Spinal cord (tissue), 10 donors: ENCODE measurements at places on chromosomes 4 and X.
A peak's percentile ranks its signal among the peaks of the same experiment; 100 is the strongest.

- no peak for DNase-seq
These were observed 58.4 kb upstream of the STS start for GRCh38 chrX:7088968-7089615.

- DNase-seq = no peak
These were observed 11.2 kb downstream of the CD40LG start for GRCh38 chrX:136659174-136659573.

DNA sequence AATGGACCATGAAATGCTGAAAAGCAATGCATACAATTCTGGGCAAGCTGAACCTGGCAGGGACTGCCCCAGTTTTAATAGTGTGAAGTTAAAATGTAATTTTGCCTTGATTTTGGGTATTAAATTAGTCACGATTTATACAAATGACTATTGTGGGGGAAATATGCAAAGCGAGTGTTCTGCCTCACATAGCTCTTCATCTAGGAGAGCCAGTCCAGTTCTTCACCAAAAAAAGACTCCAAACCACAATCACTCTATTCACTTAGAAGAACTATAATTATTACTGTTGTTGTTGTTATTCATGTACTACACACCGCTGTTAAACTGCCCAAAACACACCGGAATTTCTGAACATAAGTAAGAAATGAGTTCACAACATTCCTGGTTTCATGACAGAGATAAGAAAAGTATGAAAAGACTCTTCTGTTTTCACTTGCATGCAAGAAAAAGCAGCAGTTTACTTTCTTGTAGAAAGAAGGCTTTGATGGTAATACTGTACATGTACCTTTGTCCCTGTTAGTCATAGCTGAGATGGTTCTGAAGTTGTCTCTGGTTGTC is 101.9 kb downstream of the QRFPR start:
- DNase-seq = no peak

DNA sequence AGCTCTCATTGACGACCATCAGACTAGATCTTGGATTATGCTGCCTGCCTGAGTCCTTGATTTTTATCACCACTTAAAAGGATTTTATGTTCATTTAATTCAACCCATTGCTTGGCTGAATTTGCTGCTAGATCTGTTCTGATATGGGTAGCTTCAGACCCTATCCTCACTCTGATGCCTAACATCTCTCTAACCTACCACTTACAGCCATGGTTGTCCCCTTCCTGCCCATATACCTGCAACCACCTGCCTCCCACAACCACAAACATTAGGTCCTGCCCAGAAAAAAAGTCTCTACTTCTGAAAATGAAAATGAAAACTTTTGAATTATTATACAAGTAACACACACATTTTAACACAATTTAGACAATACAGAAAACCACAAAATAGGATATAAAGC is 310.8 kb downstream of the HNRNPD start:
- no peak for DNase-seq

DNA sequence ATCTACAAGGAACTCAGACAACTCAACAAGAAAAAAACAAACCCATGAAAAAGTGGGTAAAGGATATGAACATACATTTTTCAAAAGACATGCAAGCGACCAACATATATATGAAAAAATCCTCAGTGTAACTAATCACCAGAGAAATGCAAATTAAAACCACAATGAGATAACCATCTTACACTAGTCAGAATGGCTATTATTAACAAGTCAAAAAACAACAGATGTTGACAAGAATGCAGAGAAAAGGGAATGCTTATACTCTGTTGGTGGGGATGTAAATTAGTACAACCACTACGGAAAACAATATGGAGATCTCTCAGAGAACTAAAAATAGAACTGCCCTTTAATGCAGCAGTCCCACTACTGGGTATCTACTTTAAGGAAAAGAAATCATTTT is 12.1 kb downstream of the NIPAL1 start:
- DNase-seq = no peak

- DNase-seq = no peak
These were observed 256.5 kb upstream of the NRK start for GRCh38 chrX:105565856-105566255.

DNA sequence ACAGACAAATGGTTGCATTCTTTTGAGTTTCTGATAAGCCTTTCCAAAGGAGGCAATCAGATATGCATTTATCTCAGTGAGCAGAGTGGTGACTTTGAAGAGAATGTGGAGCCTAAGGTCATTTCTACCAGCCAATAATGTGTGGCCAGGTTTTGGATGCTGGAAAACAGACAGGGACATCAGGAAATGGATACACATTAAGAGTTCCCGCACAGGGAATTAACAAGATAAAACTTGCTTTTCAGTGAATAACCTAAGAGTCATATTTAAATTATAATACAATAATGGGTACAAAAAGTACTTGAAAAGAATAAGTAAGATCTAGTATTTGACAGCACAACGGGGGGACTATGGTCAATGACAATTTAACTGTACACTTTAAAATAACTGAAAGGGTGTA is 492.3 kb upstream of the FAM241A start:
- no peak for DNase-seq

DNA sequence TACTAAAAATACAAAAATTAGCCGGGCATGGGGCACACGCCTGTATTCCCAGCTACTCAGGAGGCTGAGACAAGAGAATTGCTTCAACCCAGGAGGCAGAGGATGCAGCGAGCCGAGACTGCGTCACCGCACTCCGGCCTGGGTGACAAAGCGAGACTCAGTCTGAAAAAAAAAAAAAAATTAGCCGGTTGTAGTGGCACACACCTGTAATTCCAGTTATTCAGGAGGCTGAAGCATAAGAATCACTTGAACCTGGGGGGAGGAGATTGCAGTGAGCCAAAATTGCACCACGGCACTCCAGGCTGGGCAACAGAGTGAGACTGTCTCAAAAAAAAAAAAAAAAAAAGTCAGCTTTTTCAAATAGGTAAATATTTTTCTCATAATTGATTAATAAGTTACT is 71.9 kb downstream of the WDFY3 start:
- DNase-seq = no peak

DNA sequence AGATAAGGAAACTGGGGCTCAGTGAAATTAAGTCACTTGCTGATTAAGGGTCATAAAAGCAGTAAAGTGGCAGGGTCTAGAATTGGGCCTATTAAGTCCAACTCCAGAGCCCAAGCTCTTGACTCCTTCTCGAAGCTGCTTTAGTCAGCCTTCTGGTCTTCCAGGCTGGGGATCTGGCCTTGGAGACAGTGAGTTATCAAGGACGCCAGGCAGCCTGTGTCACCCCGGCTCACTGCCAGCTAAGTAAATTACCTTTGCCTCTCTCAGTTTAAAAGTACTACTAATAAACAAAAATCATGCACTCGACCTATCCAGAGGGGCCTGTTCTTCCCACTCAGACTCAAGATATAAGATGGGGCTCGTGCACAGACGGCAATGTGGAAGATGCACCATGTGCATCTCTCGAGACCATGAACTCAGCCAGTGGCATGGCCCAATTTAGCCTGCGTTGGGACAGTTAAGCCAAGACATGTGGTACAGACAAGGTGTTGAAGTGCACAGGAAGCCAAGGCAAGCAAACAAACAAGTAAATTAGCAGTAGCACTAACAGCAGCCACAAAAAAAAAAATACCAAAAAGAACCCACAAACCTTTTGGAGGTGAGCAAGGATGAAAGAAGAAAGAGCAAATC is 62.0 kb upstream of the MAP3K15 start:
- DNase-seq = no peak

DNA sequence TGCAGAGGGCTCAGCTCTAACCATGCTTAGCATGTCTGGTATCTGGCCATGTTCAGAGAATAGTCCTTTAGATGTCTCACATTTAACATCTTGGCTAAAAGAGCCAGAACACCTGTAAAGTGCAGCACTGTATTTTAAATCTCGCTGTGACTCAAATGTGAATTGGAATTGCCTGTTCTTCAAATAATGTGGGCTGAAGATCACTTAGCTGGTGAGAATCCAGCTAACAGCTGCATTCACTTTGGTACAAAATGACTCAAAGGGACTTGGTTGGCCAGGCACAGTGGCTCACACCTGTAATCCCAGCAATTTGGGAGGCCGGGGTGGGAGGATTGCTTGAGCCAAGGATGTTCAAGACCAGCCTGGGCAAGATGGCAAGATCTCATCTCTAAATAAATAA is 63.5 kb upstream of the PLAC8 start:
- DNase-seq = no peak

DNA sequence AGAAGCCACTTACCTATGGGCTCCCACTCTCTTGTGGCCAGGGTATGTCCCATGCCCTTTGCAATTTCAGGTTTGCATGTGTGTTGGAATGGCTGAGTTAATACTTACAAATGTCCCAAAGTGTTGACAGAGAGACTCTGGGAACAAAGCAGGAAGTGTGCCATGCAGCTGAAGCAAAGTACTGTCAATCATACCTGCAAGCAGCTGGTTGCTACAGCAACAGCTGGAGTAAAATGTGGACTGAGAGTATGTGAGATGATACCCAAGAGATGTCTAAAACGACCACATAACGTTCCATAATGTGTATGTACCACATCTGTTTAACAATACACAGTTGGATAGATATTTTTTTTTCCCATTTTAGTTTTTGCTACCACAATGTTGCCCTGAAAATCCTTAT is 82.8 kb upstream of the CAMK2D start:
- no peak for DNase-seq

- DNase-seq = peak; percentile 5
These were observed 37.0 kb upstream of the ZBTB33 start for GRCh38 chrX:120213438-120214265.

- DNase-seq = no peak
These were observed 153.7 kb downstream of the CBR4 start for GRCh38 chr4:168856312-168856711.

GRCh38 chr4:69991016-69991415 is 4.8 kb upstream of the STATH start:
- DNase-seq = no peak

DNA sequence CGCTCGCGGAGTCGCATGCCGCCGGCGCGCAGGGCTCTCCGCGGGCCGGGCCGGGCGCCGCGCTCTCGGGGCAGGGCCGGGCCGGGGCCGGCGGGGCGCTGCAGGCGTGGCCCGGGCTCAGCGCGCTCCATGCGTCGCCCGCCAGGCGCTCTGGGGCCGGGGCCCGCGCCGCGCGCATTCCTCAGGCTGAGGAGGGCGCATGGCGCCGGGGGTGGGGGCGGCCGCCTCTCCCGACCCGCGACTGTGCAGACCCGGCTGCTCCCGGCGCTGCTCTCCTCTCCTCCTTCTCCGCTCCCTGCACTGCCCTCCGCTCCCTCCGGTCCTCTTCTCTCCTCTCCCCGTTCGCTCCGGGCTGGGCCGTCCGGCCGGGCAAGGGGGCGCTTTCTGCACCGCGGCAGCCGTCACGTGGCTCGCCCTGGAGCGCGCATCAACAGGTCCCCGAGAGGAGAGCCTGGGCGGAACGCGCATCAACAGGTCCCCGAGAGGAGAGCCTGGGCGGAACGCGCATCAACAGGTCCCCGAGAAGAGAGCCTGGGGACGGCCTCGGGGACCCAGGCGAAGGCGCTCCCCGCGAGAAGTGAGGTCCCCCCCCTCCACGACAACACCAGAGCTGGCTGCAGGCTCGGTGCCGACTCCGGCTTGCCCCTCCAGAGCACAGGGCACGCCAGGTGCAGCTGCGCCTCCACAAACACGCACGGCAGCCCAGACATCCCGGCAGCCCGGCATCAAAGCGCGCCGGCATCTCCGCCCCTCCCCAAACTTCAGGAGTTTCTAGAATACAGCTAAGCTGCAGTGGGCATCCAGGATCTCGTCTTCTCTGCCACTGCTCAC is 12.9 kb downstream of the PPP2R3B start:
- no peak for DNase-seq

- DNase-seq = no peak
These were observed 128.0 kb upstream of the VEGFC start for GRCh38 chr4:176920694-176921093.

DNA sequence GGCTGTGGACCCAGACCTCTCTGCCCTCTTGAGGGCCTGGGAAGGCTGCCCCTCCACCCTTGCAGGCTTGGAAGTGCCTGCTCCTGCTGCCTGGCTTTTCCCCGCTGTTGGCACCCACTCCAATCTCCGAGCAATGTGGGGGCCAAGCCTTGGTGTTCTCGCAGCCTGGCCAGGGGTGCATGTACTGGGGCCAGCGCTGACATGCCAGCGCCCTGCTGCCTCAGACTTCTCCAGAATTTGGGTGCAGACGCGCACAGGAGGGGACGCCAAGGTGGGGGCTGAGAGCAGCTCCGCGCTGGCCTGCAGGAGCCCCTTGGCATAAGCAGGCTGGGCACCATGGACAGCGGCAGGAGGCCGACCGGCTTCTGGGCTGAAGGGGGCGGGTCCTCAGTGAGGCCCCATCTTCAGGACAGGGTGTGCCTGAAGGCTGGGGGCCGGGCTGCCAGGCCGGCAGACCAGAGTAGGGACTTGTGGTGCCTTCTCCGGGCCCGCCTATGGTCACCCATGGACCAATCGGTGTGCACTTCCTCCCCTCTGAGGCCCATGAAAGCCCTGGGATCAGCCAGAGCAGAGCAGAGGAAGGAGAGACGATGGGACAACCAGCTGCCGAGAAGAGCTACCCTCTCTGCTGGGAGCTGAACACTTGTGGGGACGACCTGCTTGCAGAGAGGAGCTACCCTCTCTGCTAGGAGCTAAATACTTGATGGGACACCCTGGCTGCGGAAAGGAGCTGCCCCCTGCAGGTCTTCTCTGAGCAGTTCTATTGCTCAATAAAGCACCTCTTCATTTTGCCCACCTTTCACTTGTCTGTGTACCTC is 118.3 kb downstream of the DNAAF6 start:
- peak; percentile 22 for DNase-seq

- no peak for DNase-seq
These were observed 272.4 kb upstream of the KCNIP4 start for GRCh38 chr4:22220965-22221364.

DNA sequence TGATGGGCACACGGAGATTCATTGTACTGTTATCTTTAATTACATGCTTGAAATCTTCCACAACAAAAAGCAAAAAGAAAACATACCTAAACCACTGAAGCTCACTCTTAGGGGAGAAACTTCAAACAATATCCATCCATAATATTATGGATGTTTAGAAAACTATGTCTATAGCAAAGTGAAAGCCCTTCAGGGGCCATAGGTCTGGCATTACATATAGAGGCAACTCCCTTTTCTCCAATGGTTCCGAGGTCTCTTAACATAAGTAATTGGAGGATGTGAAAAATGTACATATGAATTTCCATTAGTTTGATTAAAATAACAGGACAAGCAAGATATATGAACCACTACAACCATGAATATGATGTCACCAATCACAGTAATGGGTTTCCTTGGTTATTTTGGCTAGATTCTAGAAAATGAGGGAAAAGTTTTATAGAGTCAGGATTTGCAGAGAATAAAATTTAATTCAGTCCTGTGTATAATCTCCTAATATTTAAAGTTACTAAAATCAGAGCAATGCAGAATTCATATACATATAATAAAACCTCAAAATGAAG is 10.8 kb downstream of the UGDH start:
- no peak for DNase-seq

DNA sequence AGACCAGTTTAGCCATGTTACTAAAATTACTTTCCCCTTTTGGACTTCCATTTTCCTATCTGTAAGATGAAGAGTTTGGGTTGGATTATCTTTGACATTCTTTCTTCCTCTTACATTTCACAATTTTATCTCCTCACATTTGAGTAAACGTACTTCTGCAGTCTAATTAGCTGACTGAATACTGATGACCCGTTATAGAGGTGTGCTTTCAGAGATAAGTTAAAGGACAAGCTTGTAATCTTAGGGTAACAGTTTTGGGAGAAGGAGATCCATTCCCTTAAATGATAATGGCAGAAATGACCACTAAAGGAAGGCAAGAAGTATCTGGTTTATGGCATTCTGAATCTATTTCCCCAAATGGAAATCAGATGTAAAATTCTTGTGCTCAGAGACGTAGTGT is 222.6 kb upstream of the FTHL17 start:
- no peak for DNase-seq
